HCEC 1CT (cell line): ENCODE measurements at places on chromosomes 7 and 10.

- no peak for DNase-seq
These were observed 2.9 kb upstream of the TRIM8 start for GRCh38 chr10:102641402-102641801.

DNA sequence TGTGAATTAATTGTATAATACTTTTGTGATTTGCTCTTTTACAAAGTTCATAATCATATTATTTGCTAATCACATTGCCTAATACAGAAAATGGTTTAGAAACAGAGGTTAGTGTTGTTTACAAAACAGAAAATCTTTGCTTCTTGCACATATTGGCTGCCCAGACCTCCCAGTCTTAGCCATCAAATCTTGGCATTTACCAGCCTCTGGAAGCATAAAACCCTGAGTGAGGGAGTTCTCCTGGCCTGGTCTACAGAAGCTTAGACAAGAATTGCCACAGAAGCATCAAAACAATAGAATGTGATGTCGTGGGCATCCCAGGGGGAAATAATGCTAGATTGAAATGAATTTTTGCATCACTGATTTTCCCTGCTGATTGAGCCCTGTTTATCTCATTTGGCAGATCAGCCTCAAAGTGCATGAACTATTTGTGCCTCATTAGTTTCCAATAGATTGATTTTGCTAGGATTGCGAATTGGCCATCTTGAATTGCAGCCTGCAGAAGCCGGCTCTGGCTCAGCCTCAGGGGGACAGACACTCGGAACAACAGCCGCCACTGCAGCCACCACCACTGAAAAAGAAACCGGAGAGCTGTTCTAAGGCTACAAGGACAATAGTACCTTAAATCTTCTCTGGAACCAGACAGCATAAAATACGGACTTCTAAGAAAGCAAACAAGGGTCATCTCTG lies 11.1 kb upstream of the SORBS1 start:
- no peak for DNase-seq

- DNase-seq = no peak
These were observed 32.2 kb upstream of the ZNF716 start for GRCh38 chr7:57417736-57418135.

DNA sequence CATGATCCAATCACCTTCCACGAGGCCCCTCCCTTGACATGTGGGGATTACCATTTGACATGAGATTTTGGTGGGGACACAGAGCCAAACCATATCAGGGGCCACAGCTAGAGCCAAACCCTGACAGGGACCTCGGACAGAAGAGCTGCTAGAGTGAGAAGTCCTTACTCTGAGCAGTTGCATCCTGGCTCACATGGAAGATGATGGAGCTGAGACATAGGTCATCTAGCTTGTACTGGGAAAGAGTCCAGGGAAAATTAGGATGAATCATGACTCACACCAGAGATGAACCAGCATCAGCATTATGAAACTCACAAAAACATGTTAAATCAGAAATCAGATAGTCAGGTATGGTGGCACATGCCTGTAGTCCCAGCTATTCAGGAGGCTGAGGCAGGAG lies 12.8 kb upstream of the FMC1 start:
- DNase-seq = peak; percentile 87

- DNase-seq = no peak
These were observed 452.1 kb downstream of the TCERG1L start for GRCh38 chr10:130859427-130859826.

GRCh38 chr7:4123346-4123745 lies 558.7 kb upstream of the FOXK1 start:
- DNase-seq = no peak

- no peak for DNase-seq
These were observed 11.9 kb upstream of the SPAG6 start for GRCh38 chr10:22333167-22333974.

- DNase-seq = no peak
These were observed 10.4 kb downstream of the TNS3 start for GRCh38 chr7:47571331-47572093.

DNA sequence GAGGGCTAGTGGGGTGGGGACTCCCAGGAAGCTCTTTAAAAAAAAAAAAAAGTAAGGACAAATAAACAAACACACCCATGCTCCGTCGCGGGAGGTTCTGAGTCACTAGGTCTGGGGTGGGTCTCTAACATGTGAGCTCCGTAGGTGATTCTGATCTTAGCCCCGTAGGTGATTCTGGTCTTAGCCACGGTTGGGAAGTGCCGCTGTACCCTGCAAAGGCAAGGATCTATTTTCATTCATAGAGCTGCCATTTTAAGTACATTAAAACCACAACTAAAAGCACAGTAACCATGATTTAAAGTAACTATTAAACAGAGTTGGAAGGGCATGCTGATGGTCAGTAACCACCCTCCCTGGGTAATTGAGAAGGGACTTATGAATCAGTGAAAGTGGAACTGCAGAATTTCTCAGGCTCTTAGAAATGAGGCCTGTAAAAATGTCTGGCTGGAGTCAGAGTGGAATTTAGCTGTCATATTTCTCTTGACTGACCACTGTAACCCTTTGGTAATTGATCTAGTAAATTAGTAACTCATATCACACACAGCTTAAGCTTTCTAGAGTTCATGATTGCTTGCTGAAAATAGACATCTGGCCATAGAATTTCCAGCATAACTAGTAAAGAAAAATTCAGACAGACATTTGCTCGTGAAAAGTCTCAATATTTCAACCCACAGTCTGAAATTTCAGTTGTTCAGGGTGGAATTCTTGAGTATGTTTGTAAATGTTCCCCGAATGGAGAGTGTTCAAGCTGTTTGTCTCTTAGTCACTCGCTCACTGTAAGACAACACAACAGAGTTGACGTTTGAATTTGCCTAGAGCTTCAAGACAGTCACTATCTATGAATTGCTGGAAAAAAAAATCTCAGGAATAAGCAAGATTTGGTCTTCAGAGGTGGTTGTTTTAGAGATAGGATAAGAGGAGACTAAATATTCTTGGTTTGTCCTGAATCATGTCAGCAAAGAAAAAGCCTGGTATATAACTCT lies 34.2 kb upstream of the TCF7L2 start:
- DNase-seq = peak; percentile 29

DNA sequence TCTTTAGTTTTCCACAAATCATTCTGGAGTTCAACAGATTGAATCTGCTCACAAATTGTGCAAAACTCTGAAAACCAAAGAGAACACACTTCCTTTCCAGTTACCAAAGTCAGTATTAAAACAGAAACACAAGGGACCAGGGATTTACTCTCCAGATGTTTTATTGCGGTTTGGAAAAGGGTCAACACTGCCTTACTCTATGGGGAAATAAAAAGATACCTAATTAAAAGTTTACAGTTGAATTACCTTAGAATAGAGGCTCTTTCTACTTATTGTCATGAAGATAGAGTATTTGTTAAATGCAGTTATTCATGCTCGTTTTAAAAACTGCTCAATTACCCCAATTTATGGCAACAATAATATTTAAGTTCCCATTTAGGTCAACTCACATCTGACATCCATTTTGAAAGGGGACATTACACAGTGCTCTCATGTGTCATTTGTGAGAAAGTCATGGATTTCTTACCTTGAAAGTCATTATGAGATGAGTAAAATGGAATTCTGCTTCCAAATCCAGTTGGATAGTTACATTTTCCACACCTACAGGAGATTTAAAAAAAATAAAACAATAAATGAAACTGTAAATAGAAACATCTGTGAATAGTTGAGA lies 8.4 kb downstream of the LAMB1 start:
- DNase-seq = peak; percentile 52

GRCh38 chr7:43520201-43520600 lies 62.7 kb upstream of the STK17A start:
- no peak for DNase-seq

- DNase-seq = no peak
These were observed 113.8 kb upstream of the ITGB1 start for GRCh38 chr10:33071857-33072256.

- no peak for DNase-seq
These were observed 397.8 kb upstream of the NRP1 start for GRCh38 chr10:33732161-33732680.

DNA sequence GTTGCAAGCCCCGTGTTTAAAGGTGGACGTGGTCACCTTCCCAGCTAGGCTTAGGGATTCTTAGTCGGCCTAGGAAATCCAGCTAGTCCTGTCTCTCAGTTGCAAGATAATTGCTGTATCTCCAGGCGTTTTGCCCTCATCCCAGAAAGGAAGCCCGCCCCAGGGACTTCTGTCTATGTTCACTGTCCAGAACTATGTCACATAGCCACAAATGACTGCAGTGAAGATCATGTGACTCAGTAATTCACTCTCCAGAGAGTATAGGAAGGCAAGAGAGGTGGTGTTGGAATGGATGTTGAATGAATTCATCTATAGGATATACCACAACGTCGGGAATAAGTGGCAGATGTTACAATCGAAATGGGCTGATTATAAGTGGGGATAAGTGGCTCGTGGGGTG lies 349 bp upstream of the ERVW-1 start:
- DNase-seq = no peak

GRCh38 chr10:32459051-32459698 lies 13.2 kb downstream of the CCDC7 start:
- no peak for DNase-seq

DNA sequence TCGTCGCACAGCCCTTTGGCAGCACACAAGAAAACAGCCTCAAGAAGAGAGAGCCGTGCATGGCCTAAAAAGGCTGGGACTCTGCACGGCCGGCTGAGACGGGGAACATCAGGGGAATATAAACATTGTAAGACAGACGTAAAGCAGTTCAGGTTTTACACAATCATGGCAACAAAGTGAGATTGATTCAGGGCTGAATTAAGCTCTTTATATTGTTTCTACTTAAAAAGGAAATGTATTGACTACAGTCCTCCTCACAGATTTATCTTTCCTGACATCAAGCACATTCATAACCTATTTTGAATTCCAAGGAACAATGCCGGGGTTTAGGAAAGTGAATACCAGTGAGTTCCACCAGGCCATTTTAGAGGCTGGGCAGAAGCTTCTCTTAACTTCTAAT lies 25.2 kb downstream of the SORBS1 start:
- no peak for DNase-seq

DNA sequence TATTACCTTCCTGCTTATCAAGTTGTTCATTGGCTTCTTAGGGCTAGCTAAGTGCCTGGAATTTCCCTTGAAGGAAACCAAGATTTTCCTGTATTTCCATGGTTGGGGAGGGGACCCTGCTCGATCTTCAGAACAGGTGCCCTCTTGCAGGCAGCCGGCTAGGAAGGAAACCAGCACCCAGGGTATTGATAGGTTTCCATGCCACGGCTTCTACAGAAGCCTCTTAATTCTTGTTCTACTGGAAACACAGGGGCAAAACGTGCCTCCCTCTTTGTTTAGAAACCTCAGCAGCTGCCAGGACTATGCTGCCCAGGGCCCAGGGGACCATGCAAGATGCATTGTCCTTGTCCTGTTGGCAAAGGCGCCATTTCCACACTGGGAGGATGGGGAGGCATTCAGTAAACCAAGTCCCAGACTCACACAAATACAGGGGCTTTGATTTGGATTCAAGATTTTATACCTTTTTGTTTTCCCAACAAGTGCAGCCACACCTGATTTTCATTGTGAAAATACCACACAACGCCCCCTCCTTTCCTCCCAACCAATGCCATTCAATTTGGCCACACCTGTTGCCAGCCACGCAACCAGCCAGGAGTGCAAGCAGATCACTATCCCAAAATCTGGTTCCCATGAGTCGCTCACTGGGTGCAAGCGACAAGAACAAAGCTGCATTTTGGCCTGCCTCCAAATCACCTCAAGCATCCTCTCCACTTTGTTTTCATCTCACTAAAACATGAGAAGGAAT lies 29.6 kb downstream of the C10orf71 start:
- no peak for DNase-seq

DNA sequence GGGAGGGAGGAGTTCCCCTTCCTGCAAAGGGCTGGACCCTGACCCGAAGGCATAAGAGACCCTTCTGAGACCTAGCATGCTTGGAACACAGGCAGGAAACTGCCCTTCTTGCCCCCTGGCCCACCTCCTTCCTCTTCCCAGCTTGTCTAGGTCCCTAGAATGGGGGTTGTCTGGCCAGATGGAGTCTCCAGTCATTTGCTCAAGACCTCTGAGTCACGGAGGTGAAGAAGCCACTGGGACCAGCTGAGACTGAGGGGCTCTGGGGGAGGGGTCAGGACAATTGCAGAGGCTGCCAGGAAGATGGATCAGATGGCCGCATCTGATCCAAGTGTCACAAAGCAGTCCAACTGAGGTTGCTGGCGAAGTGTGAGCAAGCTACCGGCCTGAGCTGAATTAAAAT lies 46.2 kb downstream of the COL13A1 start:
- DNase-seq = peak; percentile 34

DNA sequence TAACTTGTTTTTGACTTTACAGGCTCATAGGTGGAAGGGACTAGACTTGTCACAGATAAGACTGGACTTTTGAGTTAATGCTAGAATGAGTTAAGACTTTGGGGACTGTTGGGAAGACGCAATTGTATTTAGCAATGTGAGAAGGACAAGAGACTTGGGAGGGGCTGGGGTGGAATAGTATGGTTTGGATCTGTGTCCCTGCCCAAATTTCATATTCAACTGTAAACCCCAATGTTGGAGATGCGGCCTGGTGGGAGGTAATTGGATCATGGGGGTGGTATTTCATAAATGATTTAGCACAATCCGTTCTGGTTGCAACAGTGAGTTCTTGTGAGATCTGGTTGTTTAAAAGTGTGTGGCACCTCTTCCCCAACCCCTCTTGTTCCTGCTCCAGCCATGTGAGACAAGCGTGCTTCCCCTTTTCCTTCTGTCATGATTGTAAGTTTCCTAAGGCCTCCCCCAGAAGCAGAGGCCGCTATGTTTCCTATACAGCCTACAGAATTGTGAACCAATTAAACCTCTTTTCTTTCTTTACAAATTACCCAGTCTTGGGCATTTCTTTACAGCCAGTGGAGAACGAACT lies 22.6 kb downstream of the RNF216 start:
- DNase-seq = no peak

DNA sequence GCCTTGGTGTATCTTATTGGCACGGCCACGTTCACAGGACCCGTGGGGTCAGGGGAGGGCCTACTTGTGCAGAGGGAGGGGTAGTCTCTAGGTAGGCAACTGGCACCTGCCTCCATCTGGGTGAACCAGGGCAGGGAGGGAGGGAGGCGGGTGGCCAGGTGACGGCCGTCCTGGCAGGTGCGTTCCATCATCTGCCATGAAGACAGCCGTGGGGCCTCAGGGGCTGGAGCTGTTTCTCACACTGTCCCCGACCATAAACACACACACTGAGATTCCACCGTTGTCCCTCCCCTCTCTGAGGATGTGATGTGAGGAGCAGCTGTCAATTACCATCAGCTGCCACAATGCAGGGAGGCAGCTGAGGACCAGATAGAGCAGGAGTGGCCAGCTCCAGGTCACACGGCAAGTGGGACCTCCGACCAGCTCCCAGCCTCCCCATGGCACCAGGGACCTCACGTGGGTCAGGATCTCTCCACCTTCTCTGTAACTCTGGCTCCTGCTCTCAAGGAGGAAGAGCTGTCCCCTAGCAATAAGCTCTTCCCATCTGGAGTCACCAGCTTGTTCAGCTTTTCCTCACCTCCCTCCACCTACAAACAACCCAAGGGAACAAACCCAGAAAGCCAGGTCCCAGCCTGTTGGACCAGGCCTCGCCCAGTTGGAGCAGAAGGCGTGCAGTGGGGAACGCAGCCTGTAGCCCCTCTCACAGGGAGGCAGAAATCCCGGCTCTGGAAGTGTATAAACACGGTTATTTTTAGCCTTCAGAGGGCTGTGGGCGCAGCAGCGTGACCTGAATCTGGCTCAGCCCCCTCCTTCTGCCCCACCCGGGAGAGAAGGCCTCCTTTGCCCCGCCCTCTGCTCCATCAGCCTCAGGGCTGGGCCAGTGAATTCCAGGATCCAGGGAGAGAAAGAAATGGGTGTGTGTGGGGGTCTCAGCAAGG lies 33.1 kb downstream of the ZMIZ1 start:
- no peak for DNase-seq
